ENCODE measurements at places on chromosomes 12 and 14.

GRCh38 chr12:3933074-3933818 lies 60.0 kb upstream of the PARP11 start:
- DNase-seq = no peak

DNA sequence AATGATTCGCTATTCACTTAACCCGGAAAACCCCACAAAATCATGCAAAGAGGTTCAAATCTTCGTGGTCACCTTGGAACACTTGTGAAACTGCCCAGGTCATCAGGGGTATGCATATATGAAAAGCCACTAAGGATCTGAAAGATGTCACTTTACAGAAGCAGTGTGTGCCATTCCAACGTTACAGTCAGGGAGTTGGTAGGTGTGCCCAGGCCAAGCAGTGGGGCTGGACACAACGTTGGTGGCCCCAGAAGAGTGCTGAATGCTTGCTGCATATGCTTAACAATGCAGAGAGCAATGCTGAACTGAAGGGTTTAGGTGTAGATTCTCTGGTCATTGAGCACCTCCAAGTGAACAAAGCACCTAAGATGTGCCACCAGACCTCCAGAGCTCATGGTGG lies 51.1 kb upstream of the EIF5 start:
- DNase-seq = no peak

GRCh38 chr14:34003082-34003668 lies 52.3 kb upstream of the EGLN3 start:
- DNase-seq = no peak

DNA sequence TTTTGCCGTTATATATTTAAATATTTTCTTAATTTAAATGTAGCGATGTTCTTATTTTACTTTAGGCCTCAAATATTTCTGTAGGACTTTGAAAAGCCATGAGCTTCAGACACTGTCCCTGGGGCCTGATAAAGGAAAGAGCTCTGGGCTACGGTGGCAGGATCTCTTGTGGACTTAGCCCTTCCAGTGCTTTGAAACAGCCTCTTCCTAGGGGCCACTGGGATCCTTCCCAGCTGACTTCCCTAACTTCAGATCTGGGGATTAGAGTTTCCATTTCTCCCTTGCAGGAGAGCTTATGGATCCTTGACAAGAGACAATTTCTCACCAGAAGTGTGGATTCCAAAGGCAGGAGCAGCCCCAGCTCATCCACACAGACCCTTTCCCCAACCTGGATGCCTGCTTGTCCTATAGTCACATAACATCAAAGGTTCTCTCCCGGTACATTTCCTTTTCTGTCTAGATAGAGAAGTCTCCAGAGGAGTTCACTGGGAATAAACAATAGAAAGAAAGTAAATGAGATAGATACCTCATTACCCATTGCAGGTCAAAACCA lies 221.4 kb downstream of the TTC6 start:
- no peak for DNase-seq

DNA sequence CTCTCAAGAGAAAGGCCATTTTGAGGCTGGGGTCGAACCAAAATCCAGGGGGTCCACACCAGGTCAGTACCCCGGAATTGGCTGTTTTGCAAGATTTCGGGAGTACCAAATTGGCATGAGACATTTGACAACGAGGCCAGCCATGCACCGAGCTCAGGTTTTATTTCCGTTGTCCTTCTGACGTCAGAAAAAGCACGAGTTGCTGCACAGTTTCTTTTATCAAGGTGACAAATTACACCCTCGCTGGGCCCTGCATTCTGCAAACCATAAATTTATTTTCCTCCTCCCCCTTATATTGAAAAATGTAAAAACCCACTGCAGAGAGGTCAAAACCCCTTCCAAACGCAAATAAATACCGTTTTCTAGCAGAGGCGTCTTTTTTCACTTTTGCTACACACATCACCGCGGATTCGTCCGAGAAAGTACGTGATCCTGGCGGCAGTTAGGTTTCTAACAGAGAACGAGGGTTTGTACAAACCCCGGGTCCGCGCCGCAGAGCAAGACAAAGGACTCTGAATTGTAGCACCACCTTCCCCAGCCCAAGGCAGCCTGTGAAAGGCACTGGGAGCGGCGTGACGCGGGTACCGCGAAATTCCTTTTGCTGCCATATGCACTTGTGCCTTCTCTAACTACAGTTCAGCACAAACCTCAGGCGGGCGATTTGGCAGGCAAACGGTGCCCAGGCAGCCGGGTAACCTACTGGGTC lies 1.8 kb downstream of the SLC38A1 start:
- peak; percentile 75 for DNase-seq

- DNase-seq = no peak
These were observed 19.2 kb downstream of the LUM start for GRCh38 chr12:91091916-91092715.

DNA sequence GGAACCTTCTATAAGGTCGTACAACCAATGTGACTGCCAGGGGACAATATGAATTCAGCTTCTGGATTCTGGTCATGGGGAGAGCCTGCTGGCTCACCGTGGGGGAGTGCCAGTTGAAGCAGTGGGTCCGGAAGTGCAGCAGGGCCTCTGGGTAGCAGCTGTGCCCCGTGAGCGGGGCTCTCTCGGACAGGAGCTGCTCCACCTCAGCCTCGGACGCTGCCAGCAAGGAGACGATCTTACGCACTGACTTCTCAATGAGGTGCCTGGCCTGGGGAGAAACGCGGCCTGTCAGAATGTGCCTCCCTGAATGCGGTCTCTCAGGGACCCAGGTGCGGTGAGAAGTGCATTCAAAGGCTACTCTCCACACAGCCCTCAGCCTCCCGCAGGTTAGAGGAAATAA lies 42.0 kb downstream of the LGMN start:
- DNase-seq = no peak

DNA sequence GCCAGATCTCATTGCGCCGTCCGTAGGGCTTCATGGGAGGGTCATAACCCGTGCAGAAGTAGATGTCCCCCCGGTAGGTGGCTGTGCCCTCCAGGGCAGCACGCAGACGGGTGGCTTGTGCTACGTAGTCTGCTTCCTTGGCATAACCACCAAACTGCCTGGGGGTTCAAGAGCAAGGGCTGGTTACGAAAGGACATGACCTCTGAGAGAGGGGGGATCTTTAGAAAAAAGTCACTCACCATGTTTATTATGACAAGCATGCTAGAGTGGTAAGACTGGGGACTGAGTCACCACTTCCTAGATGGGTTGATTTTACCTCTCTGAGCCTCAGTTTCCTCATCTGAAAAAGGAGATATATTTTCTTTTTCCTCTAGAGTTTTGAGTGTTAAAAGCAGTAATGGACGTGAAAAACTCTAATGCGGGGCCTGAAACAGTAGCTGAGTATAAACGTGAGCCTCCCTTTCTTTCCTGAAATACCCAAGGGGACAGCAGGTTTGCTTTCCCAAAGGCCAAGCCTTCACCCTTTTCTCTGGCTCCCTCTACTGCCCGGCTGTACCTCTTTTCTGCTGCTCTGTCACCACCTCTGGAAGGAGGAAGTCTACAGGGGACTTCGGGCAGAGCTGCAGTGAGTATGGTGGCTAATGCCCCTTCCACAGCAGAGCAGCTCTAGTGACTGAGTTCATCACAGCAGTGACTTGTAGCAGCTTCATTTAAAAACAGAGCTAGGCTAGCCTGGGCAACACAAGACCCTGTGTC lies 23.5 kb upstream of the GPRC5D start:
- DNase-seq = no peak

DNA sequence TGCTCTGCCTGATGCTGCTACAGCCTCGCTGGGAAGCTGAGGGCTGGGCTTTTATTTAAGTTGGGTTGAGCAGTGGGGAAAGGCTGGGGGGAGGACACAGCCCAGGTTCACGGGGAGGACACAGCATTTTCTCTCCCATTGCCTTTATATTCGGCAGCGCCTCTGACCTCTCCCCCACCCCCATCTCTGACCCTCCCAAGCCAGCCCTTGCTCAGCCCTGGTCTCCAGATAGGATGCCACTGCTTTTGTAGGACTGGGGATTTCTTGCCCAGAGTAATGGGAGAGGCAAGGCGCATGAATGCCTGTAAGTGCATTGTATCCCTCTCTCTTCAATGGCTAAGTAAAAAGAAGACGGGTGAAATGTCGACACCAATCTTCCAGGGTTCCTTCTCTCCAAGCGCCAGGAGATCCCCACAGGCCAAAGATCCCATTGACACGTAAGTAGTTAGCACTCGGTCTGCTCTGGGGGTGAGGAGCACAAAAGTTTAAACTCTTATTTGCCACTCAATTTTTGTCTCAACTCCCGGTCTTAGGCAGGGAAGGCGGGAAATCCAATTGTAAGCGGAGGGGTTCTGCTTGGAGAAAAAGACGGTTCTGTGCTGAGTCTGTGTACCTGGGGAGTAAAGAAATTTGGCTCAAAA lies 4.6 kb downstream of the HOXC4 start:
- DNase-seq = no peak

GRCh38 chr12:91952916-91953315 lies 192.7 kb downstream of the BTG1 start:
- DNase-seq = no peak

DNA sequence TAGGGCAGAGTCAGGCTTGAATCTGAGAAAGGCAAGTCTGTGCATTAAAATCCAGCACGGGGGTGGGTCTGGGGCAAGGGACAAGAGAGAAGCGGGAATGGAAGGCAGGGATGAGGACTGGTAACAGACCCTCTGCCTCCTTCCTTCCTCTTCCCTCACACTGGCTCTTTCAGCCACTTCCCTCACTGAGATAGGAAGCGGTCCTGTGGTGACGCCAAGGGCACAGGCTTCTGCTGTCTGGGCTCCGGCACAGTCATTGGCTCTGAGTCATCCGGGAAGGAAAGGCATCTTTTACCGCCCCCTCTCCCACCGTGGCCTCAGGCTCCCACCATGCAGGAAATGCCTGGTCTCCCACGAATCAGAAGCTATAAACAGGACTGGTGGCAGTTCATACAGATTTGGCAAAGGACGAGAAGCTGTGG lies 70.2 kb downstream of the ETV6 start:
- DNase-seq = peak; percentile 57

- DNase-seq = no peak
These were observed 14.4 kb downstream of the TMTC1 start for GRCh38 chr12:29769162-29769858.

GRCh38 chr14:68958553-68958952 lies 20.5 kb downstream of the ACTN1 start:
- DNase-seq = no peak

DNA sequence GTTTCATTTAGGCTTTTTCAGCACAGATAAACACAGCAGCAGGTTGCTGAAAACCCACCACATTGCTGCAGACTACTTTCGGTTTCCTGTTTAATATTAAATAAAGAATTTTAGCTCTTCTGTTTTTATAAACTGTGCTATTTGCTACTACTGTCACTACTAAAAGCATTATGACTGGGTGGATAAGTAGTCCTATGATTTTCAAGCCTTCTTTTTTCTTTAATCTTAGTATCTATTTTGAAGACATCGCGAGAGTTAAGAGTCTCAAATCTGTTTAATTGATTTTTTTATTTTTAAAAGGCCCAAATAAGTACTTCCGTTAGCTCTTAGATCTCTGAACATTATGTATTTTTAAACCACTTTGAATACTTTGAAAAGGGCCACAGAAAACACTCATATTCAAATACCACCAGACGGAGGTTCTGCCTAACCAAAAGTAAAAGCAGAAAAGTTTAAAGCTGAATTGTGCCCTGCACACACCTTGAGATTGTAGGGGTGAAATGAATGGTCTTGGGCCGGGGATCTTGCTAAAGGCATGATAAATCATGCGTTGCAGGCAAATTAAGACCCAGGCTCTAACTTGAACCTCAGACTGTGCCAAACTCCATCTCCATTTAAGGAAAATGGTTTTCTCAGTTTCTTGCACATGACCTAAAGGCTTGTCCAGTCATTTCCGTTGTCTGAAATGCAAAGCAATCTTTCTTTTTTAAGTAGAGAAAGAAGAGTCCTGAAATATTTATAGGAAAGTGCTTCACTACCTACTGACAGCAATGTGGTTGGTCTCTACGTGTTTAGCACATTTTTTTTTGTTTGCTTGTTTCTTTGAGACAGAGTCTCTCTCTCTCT lies 13.6 kb upstream of the FOXN3 start:
- no peak for DNase-seq

DNA sequence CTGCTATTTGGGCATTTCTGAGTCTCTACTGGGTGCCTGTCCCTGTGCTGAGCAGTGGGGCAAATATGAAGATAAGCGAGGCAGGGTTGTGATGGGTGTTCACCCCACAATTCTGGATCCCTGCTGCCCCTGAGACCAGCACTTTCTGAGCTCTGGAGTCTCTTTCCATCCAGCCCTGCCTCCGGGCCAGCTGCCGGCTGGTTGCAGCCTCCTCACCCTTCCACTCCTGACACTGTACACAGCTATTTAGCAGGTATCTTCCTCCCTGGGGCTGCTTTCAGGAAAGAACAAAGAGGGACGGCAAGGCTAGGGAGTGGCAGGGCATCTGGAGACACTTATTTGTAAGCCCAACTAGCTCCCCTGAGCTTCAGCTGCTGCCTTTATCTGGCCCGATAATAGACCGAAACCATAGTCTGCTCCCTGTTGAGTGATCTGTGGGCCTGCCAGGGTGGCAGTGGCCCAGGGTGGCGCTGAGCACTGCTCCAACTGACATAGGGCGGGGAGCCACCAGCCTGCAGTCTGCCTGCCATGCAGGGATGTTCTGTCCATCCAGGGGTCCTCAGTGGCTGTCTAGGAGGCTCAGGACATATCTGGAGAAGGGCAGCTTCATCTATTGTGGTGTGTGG lies 7.6 kb upstream of the KRT80 start:
- DNase-seq = peak; percentile 71

- no peak for DNase-seq
These were observed 412.9 kb downstream of the RAD51B start for GRCh38 chr14:68232300-68233055.

GRCh38 chr12:49979016-49979586 lies 6.4 kb downstream of the AQP6 start:
- DNase-seq = no peak

DNA sequence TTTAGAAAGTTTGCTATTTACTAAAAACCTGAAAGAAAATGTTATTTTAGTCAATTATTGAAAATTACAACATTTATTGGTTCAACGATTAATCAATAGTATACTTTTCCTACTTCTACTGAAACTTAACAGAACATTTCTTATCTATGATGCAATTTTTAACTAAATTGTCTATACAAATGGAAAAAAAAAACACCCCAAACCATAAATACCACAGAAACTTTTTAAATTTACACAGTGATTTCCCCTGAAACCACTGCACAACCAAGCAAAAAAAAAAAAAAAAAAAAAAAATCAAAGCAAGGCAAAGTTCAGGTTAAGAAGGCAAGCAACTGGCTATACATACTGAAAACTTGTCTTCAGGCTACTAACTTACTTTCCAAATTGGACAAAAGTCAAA lies 71.9 kb upstream of the POC1B start:
- no peak for DNase-seq

- no peak for DNase-seq
These were observed 26.5 kb upstream of the PPP1R12A start for GRCh38 chr12:79961411-79961810.
